ENCODE measurements at places on chromosomes 1 and 21.

DNA sequence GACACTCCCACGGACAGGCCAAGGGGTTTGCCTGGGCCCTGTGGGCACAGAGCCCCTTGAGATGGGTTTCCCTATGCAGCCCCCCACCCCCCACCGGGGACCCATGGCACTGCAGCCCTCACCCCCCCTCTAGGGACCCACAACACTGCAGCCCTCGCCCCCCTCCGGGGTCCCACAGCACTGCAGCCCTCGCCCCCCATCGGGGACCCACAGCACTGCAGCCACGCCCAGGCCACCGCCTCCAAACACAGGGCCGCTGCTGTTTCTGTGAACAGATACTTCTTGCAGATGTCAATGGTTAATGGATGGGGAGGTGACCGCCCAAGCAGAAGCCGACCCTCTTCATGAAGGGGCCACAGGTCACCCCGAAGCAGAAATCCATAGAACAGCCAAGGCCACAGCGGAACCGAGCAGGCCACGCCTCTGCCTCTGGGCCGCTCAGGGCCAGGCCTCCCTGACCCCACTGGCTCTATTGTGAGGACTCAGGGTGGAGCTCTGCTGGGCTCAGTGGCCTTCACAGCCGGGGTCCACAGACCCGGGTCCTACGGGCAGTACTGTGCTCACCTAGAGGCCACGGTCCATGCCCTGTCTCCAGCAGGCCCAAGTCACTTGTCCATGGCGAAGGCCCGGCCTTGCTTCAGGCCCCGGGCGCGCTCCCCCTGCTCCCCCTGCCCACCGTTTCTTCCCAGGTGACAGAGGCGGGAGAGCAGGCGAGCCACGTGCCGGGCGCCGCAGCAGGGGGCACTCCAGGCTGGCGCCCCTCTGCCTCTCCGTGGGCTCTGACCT is 4.1 kb upstream of the POFUT2 start:
- DNase-seq: no peak

DNA sequence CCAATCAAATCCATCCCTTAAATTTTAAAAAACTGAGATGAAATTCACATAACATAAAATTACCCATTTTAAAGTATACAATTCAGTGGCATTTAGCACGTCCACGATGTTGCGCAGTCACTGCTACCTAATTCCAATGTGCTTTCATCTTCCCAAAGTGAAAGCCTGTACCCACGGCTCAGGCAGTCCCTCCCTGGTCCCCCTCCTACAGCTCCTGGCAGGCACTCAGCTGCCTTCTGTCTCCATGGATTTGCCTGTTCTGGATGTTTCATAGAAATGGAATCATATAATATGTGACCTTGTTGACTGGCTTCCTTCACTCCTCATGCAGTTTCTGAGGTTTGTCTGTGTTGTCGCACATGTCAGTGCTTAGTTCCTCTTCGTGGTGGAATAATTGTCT is 386.3 kb downstream of the CAMTA1 start:
- DNase-seq: no peak

DNA sequence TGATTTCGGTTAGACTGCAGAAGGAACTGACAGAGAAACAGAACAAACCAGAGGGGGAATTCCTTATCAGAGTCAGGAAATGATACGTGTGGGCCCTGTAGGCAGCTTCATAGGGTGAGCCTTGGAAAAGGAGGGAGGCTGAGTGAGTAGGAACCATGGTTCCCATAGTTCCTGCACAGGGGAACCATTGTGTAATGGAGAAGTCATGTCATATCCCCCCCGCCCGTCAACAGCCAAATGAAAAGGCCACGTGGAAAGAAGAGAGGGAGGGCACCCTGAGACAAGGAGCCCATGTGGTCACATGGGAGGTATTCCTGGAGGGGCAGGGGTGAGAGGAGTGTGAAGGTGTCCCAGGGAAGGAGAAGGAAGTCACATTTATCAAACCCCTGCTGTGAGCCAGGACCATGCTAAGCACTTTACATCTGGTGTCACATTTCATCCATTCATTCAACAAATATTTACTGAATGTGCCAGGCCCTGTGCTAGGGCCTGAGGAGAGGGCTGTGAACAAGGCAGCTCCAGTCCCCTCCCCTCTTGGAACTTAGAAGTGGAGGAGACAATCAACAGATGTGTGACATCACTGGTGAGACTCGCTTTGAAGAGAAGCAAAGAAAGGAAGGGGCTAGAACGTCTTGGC is 15.7 kb upstream of the FGR start:
- DNase-seq: no peak

GRCh38 chr1:243452092-243452491 is 196.3 kb downstream of the SDCCAG8 start:
- DNase-seq: no peak

GRCh38 chr21:45074048-45074817 is at the start of gene ADARB1:
TSS of gene ADARB1 (plus strand) at chr21:45074580. CDS start at chr21:45171657, 97,077 bp downstream.
- DNase-seq: peak; percentile 57

- DNase-seq: no peak
Measured at GRCh38 chr1:84489766-84490165, 10.7 kb downstream of the RPF1 start.

- DNase-seq: no peak
Measured at GRCh38 chr1:46003315-46003714, 129.1 kb downstream of the PIK3R3 start.

- no peak for DNase-seq
Measured at GRCh38 chr21:33241846-33242245, 12.1 kb downstream of the IFNAR2 start.

DNA sequence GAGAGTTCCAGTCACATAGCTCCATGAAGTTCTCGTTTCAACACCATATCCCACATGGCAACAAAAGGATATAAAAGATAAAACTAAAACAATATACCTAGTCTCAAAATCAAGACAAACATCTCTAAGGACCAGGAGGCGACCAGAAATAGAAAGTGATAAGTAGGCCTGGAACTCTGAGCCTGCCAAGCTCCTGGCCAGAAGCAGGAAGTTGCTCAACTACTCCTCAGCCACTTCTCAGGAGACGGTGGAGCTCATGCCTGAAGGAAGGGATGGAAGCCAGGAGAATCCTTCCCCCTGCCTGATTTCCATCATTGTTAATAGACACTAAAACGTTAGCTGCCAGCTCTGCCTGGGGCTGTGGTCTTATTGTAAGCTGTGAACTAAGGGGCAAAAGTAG is 94.7 kb downstream of the DISP1 start:
- no peak for DNase-seq

DNA sequence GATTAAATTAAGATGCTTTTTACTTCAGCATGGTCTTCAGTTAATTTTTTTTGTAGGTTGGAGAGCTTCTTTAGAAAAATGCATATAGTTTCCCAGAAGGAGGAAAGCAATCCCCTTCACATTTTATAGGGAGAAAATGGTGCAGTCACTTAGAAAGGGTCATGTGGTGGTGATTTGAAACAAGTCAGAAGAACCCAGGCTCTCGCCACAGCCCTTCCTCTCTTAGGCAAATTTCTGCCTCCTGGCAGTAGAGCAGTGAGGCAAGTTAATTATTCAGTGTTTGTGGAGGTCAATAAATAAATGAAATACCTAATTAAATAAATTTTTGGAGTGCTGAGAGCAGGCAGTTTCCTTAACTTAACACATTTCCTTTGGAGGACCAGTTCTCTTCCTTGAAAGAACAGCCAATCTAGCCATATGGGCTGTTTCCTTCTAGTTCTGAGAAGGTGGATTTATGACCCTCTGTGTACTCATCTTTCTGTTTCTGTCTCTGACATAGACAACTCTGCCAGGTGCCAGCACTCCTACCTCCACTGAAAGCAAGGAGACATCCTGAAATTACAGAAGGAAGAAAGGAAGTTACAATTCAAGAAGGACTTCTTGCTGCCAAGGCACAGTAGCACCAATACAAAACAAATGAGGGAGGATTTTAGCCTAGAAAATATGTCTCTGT is 19.0 kb upstream of the POGZ start:
- no peak for DNase-seq

DNA sequence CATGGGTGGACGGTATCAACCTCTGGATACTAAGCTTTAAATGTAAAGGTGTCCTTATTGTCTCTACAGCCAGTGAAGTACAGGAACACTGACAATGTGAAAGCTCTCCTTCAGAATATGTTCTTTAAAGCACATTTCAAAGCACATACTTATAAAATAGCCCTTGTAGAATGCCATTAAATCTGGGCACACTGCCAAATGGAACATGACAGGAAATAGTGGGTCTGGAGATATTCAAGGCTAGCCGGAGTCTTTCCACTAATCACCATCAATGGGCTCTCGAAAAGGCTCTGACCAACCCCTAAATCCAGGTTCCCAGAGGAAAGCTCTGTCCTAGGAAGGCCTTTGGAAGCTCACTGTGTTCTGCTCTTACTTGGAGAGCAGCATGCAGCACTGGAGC is 46.6 kb downstream of the PLD5 start:
- no peak for DNase-seq

DNA sequence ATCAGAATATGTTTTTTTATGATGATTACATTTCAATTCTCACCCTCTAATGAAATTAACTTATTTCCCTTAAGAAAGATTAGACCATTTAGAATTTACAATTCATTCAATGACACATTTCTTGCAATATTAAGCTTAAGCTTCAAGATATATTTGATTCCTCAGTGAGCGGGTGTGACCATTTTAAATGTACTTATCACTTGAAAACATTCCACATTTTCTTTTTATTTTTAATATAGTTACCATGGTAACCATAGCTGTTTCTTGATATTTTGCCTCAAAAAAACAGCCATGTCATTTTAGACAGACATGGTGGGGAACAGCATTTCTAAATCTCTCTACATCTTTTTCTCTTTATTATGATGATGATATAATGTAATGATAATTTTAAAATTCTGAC is 1029.0 kb upstream of the B3GALT2 start:
- no peak for DNase-seq

DNA sequence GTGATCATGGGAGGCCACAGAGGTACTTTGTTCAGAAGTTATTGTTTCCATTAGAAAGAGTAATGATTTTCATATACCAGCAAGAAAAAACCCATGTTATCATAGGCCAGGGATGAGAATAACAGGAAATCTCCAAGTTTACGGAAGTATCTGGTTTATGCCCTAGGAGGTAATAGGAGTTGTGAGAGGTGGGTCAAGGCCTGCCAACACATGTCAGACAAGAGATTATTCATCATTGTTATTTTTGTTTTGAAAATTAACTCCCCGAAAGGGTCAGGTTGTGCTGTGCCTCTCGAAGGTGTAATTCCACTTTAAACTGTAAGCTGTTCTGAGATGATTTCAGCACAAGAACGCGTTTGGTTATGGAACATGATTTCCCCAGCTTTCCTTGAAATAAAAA is 218.4 kb downstream of the CAMTA1 start:
- no peak for DNase-seq

DNA sequence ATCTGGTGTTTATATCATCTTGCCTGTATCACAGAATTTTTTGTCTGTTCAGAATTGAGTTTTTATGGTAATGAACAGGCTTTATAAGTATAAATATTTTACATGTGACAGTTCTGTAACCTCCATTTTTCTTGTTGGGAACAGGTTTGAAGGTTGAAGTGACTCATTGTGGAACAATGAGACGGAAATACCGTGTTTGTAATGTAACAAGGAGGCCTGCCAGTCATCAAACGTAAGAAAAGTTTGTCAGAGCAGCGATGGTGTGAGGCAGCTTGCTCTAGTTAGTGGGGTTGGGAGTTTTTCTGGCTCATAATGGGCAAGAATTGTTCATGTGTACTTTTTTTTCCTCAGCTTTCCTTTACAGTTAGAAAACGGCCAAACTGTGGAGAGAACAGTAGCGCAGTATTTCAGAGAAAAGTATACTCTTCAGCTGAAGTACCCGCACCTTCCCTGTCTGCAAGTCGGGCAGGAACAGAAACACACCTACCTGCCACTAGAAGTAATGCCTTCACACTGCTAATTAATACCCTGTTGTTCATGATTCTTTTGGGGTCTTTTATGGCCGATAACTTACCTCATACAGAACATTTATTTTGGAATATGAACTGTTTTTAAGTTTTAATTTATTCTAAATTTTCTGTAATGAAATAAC is 75.2 kb upstream of the TEKT2 start:
- no peak for DNase-seq

GRCh38 chr1:68198752-68199151 is 33.6 kb downstream of the WLS start:
- DNase-seq: no peak

- DNase-seq: no peak
Measured at GRCh38 chr1:11617314-11617713, 36.9 kb downstream of the FBXO2 start.

GRCh38 chr1:172704001-172704400 is 45.1 kb downstream of the FASLG start:
- DNase-seq: no peak

DNA sequence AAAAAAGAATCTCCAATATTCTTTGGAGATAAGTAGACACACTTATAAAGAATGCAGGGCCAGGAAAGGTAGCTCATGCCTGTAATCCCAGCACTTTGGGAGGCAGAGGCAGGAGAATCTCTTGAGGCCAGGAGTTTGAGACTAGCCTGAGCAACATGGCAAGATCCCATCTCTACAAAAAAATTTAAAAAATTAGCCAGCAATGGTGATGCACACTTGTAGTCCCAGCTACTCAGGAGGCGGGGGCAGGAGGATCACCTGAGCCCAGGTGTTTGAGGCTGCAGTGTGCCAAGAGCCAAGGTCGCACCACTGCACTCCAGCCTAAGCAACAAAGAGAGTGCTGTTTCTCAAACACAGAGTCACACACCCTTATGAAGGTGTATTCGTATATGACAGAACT is 385.0 kb downstream of the SMYD3 start:
- DNase-seq: no peak

DNA sequence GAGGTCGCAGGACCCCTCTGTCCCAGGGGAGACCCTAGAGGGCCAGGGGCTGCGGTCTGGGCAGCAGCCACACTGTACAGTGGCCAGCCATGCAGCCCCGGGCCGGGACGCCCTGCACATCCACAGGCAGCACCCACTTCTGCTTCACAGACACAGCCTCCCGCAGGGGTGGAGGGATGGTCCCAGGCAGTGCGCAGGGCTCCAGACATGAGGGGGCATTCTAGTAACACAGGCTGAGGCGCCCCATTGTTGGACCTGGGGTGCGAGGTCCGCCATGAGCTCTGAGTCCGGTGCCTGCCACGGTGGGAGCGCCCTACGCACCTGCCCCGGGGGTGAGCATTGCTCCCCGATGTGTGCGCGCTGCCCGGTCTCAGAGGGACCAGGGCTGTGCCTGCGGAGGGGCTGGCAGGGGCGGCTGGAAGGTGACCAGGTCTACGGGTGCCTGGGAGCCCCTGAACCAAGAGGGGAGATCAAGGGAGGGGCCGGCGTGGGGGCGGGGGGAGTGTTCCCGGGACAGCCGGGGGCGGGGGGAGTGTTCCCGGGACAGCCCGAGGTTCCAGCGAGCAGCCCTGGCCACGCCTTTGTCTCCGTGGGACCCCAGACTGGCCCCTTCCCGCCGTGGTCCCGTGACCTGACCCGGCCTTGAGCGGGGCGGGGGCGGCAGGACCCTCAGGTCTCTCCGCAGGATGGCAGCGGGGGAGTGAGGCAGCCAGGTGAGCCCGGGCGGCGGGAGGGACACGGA is 4.5 kb downstream of the MMEL1 start:
- no peak for DNase-seq

Measured in activated T-cell treated with anti-CD3 and anti-CD28 coated beads, Interleukin-2, amount 50 U/mL, for 4 hours (primary cell).